GM23248 (cell line): ENCODE measurements at places on chromosomes 12 and 14. TPM values are rescaled to one million over a fixed set of nuclear protein-coding genes. Genes with fewer than 3 reads are reported as not detected.

The POTEG gene
- not detected in 2 replicates for polyA plus RNA-seq

The AKAP6 gene
- 4.0 and 4.8 TPM in 2 replicates for polyA plus RNA-seq

The ALDH1L2 gene
- 62.3 and 65.0 TPM in 2 replicates for polyA plus RNA-seq

The GPR65 gene
- polyA plus RNA-seq = 0.06 and 0.10 TPM in 2 replicates

The FSCB gene
- not detected in 2 replicates for polyA plus RNA-seq
